Foreskin fibroblast (primary cell): ENCODE measurements at places on chromosomes 12 and 14.

DNA sequence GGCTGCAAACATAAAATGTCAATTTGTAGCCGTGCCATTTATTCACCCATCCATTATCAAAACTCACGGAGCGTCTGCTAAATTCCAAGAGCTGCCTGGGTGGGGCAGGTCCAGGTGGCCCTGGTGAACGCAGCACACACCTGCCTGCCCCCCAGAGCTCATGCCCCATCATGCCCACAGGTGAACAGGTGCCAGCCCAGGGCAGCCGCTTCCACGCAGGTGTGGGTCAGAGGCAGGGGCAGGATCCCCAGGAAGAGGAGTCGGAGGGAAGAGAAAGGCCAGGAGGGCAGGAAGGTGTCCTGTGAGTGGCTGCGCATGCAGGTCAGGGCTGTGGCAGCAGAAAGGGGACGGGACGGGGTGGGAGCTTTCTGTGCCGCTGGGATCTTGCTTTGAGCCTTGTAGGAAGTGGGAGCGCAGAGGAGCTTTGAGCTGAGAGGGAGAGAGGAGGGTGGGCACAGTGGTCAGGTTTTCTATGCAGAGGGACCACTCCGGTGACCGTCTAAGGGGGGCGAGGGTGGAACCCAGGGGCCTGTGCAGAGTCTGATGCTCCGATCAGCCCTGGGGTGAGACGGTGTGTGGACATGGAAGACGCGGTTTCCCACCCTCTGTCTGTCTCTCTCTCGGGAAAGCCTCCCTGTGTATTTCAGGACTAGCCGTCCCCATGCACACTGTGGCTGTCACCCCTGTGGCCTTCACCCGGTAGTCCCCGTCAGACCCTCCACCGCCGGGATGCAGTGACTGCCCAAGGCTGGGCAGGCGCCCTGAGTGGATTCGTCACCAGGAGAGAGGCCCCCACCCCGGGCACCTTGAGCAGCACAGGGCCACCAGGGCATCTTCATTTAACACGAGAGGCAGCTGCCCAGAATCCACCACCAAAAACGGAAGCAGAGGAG is 26.7 kb downstream of the GALNT9 start:
- DNase-seq, result no peak

DNA sequence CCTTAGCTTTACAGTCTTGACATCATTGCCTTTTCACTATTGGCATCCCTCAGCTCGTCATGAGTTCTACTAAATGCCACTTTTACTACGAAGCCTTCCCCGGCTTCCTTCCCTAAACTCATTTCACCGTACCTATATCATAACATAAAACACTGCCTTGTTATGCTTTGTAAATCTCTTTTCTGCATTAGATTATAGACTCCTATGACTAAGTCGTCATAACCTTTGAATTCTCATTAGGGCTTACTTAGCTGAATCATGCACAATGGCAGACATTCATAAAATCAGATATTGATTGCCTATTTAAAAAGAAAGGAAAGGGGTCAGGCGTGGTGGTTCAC is 21.0 kb downstream of the BTG1 start:
- no peak for DNase-seq

DNA sequence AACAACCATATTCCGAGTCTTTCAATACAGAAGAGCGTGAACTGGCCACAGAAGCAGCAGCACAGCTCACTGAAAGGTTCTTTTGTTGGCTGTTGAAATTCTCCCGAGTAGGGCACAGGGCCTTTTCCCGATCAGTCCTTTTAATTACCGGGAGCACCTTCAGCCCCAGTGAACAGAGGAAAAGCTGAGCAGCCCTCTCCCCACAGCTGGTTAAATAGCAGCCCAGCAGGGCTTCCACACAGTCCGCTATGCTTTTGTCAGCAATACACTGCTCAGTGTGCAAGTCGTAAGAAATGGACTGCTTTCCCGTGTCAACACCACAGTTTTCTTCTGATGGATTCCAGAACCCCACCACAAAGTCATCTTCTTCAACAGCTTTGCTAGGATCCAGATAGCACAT is 61.3 kb downstream of the DICER1 start:
- DNase-seq, result no peak

DNA sequence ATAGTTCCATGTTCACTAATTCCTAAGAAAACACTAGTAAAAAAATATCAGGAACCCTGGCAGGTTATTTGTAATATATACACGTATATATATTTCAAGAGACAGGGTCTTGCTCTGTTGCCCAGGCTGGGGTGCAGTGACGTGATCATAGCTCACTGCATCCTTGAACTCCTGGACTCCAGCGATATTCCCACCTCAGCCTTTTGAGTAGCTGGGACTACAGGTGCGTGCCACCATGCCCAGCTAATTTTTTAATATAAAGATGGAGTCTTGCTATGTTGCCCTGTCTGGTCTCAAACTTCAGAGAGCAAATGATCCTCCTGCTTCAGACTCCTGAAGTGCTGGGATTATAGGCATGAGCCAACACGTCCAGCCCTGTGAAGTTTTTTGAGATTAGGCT is 16.2 kb downstream of the GPRC5A start:
- DNase-seq, result no peak

- no peak for DNase-seq
Measured at GRCh38 chr14:64970041-64970440, 2.1 kb downstream of the RAB15 start.

DNA sequence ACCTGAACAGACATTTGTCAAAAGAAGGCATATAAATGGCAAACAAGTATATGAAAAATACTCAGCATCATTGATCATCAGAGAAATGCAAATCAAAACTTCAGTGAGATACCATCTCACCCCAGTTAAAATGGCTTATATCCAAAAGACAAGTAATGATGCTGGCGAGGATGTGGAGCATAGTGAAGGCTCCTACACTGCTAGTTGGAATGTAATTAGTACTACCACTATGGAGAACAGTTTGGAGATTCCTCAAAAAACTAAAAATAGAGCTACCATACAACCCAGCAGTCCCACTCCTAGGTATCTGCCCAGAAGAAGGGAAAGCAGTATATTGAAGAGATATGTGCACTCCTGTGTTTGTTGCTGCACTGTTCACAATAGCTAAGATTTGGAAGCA is 146.1 kb downstream of the TGFB3 start:
- DNase-seq, result no peak

GRCh38 chr14:72278316-72278715 is 346.1 kb downstream of the RGS6 start:
- DNase-seq, result no peak

GRCh38 chr14:102545461-102546265 is 36.1 kb upstream of the ANKRD9 start:
- peak; percentile 51 for DNase-seq
